ENCODE measurements at places on chromosomes 1 and 21.

DNA sequence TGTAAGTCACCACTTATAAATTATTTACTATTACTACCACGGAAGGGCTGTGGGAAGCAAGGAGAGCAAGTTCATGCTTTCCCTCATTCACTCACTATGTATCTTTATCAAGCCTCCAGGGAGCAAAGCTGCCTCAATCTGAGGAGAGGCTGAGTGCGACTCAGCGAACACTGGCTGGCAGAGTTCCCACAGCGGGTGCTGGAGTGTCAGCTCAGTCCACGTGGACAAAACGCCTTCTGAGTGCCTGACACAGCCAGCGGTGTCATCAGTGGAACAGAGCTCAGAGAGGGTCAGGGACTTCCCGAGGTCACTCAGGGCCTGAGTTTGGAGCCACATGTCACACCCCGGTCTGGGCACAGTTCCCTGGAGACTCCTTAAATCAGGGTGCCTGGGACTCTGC, 16.9 kb downstream of the MATN1 start:
- no peak for DNase-seq

- peak; percentile 67 for DNase-seq
Measured at GRCh38 chr1:41957568-41957967, 38.8 kb upstream of the HIVEP3 start.

GRCh38 chr1:39440856-39441255, 50.6 kb upstream of the BMP8A start:
- no peak for DNase-seq

- peak; percentile 18 for DNase-seq
Measured at GRCh38 chr1:46653405-46653958, 14.7 kb downstream of the ATPAF1 start.

DNA sequence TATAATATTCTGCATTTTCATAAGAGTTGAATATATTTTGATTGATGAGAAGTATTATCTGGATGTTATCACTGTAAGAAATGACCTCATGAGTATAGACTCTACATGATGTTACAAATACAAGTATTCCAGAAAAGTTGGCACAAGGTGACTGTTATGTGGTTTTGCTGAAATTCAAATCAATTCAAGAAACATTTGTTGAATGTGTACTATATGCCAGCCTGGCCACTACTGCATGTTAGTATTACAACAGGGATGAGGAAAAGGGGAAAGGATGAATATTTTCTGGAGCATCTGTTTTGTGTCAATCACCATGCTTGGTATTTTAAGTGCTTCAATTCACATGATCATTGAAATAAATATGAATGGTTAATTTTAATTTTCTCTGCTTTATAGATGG, 250.9 kb upstream of the PBX1 start:
- no peak for DNase-seq

GRCh38 chr1:48955774-48956173, 179.1 kb upstream of the BEND5 start:
- no peak for DNase-seq

GRCh38 chr1:205396967-205397616, 24.8 kb downstream of the LEMD1 start:
- DNase-seq, result peak; percentile 12

DNA sequence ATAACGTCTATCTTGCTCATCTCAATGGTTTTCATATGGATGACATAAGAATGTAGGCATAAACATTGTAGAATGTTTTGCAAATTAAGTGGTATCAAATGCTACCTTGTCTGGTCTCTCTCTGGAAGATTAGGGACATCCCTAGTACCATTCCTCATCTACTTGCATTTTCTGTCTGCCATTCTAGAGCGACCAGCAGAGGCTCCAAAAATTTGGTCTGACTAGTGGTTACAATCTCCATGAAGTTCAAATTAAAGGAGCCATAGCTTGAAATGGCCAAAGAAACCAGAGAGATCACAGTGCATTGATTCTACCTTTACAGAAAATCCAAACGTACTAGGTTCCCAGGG, 1.1 kb downstream of the CD84 start:
- no peak for DNase-seq

DNA sequence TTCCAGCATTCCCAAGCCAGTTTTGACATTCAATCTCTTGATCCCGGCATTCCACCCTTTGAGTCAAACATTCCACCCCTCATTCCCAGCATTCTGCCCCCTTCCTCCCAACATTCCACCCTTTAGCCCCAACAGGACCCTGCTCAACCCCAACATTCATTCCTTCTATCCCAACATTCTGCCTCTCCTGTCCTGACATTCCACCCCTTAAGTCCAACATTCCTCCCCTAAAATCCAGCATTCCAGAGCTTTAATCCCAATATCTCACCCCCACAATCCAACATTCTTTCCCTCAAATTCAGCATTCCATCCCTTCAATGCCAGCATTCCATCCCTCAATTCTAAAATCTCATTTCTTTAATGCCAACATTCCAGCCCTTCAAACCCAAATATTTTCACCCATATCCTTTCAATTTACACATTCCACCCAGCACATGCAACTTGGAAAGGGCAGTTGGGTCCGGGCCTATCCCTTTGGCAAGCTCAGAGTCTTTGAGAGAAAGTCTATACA, 22.9 kb downstream of the DDX20 start:
- DNase-seq, result no peak

GRCh38 chr1:11384170-11384554, 94.8 kb upstream of the DISP3 start:
- no peak for DNase-seq

- no peak for DNase-seq
Measured at GRCh38 chr1:215797859-215798258, 230.8 kb downstream of the KCTD3 start.

DNA sequence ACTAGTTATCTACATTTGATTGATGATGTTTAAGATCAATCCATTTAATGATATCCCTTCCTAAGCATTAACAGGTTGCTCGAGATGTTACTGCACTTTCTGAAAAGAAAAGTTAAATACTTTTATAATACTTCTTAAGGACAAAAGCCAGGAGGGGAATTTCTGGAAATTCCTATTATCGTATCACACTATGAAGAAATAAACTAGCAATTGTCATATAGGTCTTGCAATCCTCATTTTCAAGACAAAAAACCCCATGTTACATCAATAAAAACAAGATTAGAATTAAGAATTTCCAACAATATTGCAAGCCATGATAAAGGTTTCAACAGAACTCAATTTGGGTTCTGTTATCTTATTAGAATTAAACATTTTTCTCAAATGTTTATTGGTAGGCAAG, 47.2 kb downstream of the HNRNPR start:
- no peak for DNase-seq

DNA sequence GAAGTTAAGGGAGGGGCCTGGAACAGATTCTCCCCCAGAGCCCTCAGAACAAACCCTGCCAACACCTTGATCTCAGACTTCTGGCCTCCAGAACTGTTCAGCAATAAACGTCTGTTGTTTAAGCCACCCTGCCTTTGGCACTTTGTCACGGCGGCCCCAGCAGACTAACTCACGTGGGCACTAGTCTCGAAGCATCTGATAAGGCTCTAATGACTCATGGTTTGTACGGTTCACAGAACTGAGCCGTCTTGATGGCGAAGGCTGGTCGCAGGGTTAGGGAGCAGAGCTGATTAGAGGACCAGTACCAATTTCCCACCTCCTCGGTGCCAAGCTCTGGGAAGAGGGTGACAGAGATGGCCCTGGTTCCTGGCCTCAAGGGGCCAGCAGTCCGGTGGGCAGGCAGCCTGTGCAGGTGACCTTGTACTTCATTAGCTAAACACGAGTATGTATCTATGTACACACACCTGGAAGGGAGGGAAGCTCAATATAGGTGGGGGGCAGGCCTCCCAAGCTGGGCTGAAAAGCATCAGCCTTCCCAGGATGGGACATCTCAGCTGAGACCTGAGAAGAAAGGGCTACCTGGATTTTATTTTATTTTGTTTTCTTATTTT, 112.8 kb downstream of the MRPS6 start:
- DNase-seq, result no peak

GRCh38 chr1:160491017-160491416, 32.0 kb downstream of the SLAMF6 start:
- DNase-seq, result no peak

DNA sequence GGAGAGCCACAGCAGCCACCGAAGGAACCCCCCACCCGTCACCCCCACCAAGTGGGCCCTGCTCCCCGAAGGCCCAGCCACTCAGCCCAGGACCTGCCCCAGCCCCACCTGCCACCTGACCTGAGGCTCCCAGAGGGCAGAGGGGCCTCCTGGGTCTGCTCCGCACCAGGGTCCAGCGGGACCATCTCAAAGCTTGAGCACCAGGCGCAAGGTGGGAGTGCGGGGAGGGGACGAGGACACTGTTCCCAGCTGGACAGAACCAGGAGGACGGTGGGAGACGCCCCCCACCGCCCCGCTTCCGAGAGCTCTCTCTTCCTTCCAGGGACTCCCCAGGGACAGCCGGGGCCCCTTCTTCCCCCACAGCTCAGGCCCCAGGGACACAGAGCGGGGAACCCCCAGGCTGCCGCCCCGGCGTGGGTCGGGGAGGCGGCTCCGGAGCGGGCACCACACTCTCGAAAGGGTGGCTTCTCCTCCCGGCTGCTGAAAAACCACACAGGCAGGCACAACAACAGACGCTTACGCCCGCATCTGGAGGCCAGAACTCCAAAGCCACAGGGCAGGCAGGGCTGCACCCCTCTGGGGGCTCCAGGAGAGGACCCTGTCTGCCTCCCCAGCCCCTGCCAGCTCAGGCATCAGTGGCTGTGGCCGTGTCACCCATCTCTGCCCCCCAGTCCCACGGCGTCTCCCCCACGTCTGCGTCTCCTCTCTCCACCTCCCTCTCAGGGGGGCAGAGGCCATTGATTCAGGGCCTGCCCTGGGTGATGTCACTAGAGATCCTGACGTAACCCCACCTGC, 1.9 kb upstream of the TTLL10 start:
- no peak for DNase-seq

GRCh38 chr1:22636353-22636752, at the start of gene C1QA:
Gene C1QA, plus strand, starts transcription at chr1:22636628. Its CDS starts 989 bp downstream, at chr1:22637617.
- no peak for DNase-seq

- no peak for DNase-seq
Measured at GRCh38 chr1:76259270-76259669, 184.7 kb downstream of the ST6GALNAC3 start.

- no peak for DNase-seq
Measured at GRCh38 chr1:227546598-227547309, 16.6 kb upstream of the ZNF678 start.

DNA sequence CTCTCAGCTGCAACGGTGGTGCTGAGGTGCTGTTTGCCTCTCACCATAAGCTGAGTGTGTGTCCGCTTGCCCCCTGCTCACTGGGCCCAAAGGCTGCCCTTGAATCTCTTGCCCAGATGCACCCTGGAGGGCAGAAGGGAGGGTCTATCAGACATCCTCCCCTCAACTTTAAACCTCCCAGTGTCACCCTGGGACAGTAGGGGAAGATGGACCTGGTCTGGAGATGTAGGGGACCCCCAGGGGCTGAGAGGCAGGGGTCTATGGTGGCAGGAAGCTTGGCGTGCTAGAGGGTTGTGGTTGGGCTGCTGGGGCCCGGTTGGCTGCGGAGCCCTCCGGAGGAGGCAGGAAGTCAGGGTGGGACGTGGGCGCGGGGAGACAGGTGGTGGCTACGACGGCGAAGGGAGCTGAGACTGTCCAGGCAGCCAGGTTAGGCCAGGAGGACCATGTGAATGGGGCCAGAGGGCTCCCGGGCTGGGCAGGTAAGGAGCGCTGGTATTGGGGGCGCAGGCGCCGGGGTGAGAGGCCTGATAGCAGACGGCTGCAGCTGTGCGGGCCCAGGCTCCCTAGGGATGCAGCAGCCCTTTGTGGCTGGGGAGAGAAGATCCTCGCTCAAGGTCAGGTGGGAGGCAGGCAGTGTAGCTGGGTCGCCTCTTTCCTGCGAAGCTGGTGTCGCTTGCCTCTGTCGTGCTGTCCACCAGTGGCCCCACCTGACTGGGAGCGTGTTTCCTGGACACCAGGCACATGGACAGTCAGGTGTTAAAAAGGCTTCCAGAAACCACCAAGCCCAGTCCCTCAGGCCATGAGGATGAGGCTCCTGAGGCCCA, at the start of gene LCK:
LCK (plus strand) TSS at position 373 of the 824 bp plus-strand sequence. CDS start 23,065 bp downstream, outside the sequence.
- no peak for DNase-seq

GRCh38 chr1:8364528-8365442, 46.9 kb downstream of the SLC45A1 start:
- no peak for DNase-seq

GRCh38 chr21:19236209-19236608, 832.6 kb upstream of the TMPRSS15 start:
- no peak for DNase-seq

GRCh38 chr21:27804515-27804914, 837.6 kb upstream of the ADAMTS5 start:
- DNase-seq, result no peak

GRCh38 chr1:83689921-83690868, 308.7 kb downstream of the TTLL7 start:
- peak; percentile 6 for DNase-seq

- no peak for DNase-seq
Measured at GRCh38 chr21:37623183-37623582, 256.6 kb downstream of the DYRK1A start.

GRCh38 chr1:102315096-102315495, 318.4 kb upstream of the OLFM3 start:
- DNase-seq, result no peak

- DNase-seq, result no peak
Measured at GRCh38 chr1:70033266-70033873, 172.0 kb downstream of the LRRC40 start.

DNA sequence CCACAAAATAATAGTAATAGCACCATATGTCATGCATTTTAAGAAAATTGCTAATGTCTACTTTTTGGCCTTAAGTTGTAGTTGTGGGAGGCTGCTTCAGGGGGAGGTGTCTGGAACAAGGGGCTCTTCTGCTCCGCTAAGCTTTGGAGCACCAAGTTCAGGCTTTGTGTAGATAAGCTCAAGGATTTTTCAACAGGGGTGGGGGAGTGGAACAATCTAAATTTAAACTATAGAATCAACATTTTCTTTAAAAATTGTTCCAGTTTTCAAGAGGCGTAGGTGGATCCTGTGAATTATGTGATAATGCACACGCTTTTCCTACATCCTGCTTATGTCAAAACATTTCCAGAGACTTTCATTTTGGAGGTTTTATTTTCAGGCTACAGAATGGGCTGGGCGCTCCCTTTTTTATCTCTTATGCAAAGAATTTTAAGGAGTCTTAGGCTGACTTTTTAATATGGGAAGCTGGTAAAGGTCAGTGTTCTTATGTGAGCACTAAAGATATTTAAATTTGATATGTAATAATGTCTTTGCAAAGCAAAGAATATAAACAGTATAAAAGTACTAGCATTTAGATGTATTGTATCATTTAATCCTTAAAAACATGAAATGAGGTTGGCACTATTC, 9.9 kb downstream of the ATP1A1 start:
- no peak for DNase-seq

- no peak for DNase-seq
Measured at GRCh38 chr1:54651608-54652007, 10.0 kb downstream of the MROH7 start.

- peak; percentile 15 for DNase-seq
Measured at GRCh38 chr1:61120246-61120840, 38.0 kb downstream of the NFIA start.

- no peak for DNase-seq
Measured at GRCh38 chr1:165629848-165630628, 996 bp upstream of the MGST3 start.
